T-helper 2 cell treated with Interferon-gamma antibody and Interleukin-4, amounts not matched to agents 5 μg/mL and 100 μg/mL, for 36 hours (primary cell): ENCODE measurements at places on chromosomes 3 and 15.

GRCh38 chr3:180912304-180913296, at the start of gene FXR1:
TSS of gene FXR1 (plus strand) at chr3:180912670. CDS start at chr3:180912686, 16 bp downstream.
- peak; percentile 84 for DNase-seq

DNA sequence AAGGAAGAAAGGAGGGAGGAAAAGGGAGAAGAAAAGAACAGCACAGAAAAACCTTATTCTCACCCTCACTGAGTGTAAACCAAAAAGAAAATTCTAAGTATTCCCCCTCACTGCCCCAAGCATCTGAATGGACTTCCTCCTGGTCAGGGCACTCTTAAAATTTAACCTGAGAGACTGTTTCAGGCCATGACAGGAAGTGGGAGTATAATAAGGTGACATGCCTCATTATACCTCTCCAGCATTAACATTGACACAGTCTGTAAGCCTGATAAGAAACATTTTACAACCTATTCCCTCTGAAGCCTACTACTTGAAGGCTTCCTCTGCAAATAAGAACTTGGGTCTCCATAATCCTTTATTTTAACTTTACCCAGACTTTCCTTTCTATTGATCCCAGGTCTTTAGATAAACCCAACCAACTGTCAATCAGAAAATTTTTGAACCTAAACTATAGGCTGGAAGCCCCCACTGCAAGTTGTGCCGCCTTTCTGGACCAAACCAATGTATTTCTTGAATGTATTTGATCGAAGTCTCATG, 41.7 kb downstream of the SLCO2A1 start:
- no peak for DNase-seq

GRCh38 chr3:177860184-177860583, 662.9 kb upstream of the TBL1XR1 start:
- no peak for DNase-seq

DNA sequence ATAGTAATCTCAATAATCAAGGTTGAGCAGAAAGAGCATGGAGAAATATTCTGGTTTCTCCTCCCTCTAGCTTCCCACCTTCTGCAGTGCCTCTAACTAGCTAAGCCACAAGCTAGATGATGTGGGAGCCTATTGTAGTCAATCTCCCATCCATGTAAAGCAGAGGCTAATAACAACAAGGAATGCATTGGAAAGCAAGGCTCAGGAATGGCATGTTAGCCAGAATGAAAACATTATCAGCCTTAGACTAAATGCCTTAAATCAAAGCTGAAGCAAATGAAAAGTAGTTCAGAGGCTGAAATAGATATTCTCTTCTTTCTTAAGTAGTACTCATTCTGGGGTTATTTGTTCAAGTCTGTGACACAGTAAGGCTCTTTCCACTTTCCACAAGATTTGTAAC, 350.3 kb upstream of the DPPA4 start:
- no peak for DNase-seq

DNA sequence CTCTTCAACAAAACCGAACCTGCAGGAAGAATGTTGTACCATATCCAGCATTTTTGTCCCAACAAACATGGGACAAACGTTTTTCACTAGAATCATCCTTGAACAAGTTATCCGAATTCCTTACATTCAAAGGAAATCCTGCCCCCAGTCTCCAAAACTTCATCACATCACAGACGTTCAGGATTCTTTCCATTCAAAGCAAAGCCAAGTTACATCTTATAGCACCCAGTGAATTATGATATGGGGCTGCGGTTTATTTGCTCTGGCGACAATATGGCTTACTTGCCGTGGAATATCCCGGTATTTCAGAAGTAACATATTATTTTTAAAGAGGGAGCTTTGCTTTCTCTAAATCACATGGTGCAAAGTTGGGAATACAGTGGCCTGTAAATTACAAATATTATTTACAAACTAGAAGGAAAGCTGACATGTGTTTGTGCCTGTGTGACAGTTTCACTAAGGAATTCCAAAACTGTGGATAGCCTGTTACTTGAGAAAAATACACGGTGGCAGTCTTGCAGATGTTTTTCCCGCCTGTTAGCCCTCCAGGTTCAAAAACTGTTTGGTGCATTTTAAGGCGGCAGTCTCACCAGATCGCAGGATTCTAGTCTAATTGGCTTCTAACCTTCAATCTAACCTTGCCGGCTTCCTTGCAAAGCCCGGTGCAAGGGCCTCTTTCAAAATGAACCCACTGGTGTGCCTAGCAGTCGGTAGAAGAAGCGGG, 736 bp upstream of the MBNL1 start:
- no peak for DNase-seq
